ENCODE measurements at places on chromosomes 11 and 22. TPM values are rescaled to one million over a fixed set of nuclear protein-coding genes. Genes with fewer than 3 reads are reported as not detected.

Gene FXYD6
- total RNA-seq = 104 TPM

Gene TSSK2
- total RNA-seq = not detected

Gene AASDHPPT
- total RNA-seq = 49.2 TPM

GRCh38 chr11:33936725-33937604 is 45.1 kb upstream of the LMO2 start:
- peak; percentile 77 for DNase-seq

DNA sequence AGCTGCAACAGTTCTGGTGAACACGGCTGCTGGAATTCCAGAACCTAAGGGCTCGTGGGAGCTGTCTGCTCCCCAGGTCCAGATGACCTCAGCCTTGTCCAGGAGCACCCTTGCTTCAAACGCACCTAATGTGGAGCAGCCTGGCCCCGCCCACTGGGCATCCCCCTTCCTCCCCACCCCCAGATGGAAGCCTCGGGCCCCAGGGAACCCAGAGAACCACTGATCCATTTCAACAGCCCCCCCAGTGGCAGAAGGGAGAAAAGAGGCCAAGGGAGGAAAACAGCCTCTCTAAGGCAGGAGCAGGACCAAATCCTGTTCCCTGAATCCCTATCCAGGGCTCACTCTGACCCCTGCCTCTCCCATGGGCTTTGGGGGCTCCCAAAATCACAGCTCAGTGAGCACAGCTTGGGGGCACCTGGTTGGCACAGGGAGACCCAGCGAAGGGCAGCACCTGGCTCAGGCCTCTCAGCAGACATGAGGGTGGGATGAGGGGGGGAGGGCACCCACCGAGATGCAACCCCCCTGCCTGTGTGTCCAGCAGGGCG is 1.2 kb downstream of the CYTH4 start:
- no peak for DNase-seq

GRCh38 chr11:105611572-105612441 is 1.9 kb downstream of the GRIA4 start:
- DNase-seq = no peak

DNA sequence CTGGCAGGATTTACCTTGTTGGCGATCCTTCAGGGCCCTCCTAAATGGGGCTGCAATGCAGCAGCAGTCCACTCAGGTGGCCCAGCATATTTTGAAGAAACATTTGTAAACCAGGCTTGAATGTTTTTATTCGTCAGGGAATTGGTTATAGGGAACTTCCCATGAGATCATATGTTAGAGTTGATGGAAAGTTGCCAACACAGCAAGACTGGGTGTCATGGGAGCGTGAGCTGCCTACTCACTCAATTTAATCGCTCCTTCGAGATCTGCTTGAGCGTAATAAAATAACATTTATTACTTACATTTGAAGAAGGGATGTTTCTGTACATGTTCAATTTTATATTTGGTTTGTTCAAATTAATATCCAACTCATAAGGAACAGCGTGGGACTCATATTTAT is 19.4 kb downstream of the OR2AT4 start:
- DNase-seq = no peak

DNA sequence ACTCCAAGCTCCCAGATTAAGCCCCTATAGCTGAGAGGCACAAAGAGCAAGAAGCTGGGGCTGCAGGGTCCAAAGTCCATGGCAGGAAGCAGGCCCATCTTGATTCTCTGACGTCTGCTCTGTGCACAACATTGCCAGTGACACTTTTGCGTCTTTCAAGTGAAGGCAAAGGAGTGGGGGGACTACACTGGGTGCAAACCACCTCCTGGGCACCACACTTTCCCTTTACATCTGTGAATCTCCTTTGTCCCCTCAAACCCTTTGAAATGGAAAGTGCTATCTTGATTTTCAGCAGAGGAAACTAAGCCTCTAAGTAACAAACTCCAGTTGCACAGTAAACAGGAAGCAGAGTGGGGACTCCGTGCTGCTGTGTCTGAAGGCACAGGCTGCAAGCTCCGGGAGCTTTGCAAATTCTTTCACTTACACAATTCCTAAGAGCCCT is 428.0 kb downstream of the LARGE1 start:
- DNase-seq = no peak

- DNase-seq = no peak
These were observed 17.6 kb upstream of the MGAT3 start for GRCh38 chr22:39439170-39439569.

DNA sequence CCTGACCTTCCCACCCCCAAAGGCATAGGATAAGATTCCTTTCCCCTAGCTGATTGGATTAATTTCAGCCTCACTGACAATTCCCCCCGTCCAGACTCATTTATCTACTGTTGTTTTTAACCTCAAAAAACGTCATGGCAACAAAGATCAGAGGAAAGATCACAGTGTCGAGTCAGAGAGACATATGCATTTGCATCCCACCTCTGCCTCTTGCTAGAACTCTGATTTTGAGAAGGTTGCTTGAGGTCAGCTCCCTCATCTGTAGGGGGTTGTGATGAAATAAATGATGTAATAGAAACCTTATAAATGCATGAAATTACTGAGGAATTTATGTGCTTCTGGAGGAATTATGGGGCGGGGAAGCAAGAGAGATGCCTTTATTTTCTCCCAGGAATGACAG is 53.3 kb upstream of the SYN3 start:
- no peak for DNase-seq

- no peak for DNase-seq
These were observed 5.1 kb upstream of the LZTR1 start for GRCh38 chr22:20977019-20977418.

DNA sequence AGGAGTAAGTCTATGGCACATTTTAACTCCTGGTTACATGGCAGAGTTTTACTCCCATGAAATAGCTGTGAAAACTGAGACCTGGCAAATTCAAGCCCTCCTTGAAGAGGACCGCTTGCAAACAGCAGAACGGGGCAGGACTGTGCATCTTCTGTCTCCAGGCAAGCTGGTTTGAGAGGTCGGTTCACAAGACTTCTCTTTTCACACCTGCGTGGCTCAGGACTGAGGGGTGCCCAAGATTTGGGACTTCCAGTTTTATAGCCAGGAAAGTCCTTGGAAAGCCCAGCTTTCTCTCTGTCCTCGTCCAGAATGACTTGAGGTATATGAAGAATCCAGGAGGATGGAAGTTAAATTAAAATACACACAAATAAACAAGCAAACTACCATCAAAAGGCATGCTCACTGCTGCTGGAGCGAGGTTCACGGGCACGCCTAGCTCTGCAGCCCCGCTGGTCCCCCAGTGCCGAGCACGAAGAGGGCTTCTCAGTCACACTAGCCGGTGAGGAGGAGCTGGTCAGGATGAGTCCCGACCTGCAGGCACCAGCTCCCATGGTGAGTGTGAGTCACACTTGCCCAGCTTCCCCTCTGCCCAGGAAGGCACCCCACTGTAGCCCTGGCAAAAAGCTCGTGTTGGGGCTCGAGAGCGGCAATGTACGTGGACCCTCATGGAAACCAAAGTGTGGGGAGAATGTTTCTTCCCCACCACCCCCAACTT is 1382.4 kb downstream of the BRD1 start:
- DNase-seq = no peak

DNA sequence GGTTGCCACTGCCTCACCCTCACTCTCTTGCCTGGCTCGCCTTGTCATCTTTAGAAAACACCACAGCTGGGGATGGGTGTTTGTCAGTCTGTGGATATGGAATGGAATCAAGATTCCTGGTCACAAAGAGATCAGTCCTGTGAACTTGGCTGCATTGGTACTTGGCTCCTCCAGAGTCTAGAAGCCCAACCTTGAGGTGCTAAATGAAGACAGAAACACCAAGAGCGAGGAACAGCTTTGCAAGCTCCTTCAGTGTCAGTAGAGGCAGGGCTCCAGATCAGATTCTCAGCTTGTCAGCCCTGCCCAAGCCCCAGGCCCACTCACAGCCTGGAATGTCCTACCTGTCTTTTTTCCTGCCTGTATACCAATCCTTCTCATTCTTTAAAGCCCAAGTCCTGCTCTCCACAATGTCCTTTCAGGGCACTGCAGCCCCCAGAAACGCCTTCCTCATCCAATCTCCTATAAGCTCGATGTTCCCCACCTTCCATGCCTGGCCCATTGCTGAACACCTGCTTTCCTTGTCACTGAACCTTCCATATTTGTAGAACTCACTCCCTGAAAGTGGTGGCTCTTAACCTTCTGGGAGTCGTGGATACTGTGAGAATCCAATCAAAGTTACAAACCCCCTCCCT is 188.9 kb downstream of the BCR start:
- DNase-seq = no peak

Measured in adrenal gland (tissue), 19 donors.